ENCODE measurements at places on chromosomes 7 and 10.

DNA sequence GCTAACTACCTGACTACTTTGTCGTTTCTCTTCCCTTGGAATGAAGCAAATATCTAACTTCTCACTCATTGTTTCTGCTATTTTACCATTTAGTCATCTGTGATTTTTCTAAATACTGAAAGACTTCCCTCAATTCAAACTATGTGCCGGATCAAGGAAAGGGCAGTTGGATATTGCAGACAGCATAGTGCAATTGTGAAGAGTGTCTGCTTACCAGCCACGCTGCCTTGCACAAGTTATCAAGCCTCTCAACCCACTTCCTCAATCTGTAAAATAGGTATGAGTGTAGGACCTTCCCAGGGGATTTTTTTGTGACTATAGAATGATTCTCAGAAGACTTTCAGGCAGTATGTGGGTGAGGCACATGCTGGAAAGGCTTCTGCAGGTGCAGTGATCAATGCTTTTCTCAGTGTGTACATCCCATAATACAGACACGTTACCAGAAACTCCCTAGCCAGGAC, 54.3 kb downstream of the EGFR start:
- no peak for DNase-seq

GRCh38 chr10:95741807-95742467, 14.0 kb upstream of the ENTPD1 start:
- DNase-seq = no peak

- DNase-seq = no peak
Measured at GRCh38 chr10:113753020-113753692, 1.7 kb downstream of the PLEKHS1 start.

GRCh38 chr10:131654471-131655087, 246.2 kb upstream of the PPP2R2D start:
- no peak for DNase-seq

GRCh38 chr10:102269017-102269416, 23.7 kb downstream of the GBF1 start:
- no peak for DNase-seq

DNA sequence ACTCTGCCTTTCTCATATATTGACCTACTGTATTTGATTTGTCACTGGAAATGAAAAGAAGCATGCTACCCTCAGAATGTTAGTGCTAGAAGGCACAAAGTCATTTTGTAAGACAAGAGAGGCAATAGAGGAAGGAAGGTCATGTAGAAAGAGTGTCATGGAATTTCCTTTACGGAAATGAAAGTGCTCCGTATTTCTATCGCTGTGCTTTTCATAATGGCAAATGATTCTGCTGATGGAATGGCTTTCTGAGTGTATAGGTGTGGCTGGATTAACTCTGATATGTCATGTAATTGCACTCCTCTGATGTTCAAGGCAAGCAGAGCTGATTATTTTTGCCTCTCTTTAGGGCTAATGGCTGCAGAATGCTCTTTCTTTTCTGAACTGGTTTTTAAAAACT, 15.5 kb upstream of the STEAP4 start:
- no peak for DNase-seq

DNA sequence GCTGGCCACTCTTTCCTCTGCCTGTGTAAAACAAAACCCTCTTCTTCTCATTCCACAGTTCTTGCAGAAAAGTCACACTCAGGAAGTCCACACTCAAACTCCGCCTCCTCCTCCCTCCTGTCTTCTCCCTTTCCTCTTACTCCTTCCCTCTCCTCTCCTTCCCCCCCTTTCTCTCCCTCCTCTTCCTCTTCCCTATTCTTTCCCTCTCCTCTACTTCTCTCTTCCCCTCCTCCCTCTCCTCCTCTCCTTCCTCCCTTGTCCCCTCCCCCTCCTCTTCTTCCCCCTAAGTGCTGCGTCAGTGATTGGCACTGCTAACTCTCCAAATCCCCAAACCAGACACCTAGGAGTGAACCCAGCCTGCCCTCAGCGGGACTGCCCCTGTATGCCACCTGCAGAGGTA, 67.0 kb downstream of the ZNF467 start:
- DNase-seq = no peak

DNA sequence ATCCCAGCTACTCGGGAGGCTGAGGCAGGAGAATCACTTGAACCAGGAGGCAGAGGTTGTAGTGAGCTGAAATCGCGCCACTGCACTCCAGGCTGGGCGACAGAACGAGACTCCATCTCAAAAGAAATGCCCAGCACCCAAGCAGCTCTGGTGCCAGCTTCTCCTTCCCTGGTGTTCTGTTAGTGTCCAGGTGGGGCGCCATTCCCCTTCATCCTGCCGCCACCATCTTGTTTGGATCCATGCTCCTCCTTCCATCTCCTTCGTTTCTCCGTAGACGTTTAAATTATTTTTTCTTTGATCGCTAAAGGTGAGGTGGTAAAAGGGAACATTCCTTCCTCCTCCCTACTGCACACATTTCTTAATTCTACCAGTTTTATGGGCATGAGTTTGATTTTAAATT, 30.3 kb downstream of the PROSER2 start:
- DNase-seq = no peak

GRCh38 chr7:77184463-77184862, 15.2 kb downstream of the FGL2 start:
- no peak for DNase-seq

DNA sequence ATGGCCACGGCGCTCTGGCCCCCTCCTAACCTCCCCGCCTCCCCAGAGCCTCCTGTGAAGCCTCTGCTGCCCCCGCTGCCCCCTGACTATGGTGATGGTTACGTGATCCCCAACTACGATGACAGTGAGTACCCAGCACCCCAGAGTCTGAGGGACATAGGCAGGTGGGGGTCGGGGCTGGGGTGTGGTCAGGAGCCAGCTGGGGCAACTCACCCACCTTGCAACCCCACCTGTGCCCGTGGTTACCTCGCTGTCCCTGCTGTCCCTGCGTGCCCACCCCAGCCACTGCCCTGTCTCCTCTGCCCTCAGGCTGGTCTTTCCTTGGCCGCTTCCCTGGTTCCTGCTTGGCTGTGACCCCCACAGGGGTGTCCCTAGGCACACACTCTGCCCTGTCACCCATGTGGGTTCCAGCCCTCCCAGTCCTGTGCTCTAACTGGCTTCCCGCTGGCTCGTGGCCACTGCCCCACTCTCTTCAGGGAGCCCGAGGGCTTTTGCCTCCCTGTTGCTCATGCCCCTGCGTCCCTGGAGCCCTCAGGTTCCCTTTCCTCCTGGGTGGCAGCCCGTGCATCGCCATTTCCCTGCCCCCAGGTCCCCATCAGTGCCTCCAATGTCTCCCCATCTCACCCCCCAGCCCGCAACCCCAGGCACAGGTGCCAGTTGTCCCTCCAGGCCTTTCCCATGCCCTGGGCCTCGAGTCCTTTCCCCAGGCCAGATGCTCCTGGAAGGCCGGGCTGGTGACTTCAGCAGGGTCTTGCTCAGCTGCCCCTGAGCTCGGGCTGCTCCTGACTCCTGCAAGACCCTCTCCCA, 4.0 kb downstream of the AEBP1 start:
- DNase-seq = no peak

DNA sequence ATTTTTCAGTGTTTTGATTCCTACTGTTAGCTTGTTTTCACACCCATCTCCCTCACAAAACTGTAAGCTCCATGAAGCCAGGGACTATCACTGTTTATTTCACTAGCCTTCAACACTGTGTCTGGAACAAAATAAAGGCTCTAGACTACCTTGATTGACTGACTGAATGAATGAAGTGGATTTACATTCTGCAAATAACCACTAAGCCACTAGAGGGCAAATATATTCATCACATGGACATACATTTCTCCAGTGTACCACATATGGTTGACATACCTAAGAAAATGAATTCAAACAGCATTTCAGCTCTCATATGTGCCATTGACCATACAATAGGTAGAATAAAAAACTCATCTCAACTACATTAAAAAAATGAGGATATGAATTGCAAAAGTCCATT, 185.9 kb downstream of the RAB11FIP2 start:
- no peak for DNase-seq

GRCh38 chr7:104584620-104585019, 256.2 kb downstream of the LHFPL3 start:
- no peak for DNase-seq

DNA sequence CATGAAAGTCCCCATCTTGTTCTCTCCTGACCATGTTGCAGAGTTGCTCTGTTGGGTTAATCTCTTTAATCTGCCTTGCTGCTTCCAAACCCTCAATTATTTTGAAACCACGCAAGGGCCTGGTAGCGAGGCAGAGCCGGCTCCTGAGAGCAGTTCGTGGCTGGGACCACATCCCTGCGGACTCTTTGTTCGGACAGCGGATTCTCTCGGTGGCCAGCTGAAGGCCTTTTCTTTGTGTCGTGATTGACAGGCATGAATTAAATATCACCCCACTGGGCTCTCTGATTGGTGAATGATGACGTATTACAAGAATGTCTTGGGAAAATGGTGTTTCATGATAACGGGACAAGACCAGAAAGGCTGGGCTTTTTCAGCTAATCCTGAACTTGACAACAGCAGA, 66.9 kb upstream of the ARHGAP21 start:
- DNase-seq = no peak

- no peak for DNase-seq
Measured at GRCh38 chr10:43806831-43807640, 158.4 kb upstream of the ZNF32 start.

DNA sequence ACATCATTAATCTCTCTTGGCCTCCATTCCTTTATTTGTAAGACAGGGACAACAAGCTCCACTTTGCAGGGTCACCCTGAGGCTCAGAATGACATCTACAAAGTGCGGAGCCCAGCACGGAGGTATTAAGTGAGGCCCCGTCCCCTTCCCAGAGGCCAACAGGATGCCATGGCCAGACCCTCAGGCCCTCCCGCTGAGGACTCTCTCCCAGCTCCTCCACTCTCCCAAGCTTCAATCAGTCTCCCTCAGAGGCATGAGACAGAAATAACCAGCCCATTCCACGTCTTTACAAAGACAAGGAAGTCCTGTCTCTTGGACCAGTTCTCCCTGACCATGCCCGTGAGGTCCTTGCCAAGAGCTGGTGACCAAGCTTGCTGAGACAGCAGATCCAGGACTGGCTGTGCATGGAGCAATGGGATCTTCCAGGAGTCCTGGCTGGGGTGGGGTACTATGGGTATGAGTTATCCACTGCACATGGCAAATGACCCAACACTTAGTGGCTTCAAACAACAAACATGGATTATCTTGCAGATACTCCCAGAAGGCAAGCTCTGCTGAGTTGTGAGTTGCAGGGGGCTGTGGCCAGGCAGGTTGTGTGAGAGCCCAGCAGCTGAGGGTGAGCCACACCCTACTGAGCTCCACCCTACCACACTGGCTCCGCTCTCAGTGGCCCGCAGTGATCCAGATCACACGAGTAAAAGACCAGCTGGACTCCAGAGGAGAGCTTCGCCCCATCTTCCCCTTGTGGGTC, 4.3 kb upstream of the PPIF start:
- no peak for DNase-seq

DNA sequence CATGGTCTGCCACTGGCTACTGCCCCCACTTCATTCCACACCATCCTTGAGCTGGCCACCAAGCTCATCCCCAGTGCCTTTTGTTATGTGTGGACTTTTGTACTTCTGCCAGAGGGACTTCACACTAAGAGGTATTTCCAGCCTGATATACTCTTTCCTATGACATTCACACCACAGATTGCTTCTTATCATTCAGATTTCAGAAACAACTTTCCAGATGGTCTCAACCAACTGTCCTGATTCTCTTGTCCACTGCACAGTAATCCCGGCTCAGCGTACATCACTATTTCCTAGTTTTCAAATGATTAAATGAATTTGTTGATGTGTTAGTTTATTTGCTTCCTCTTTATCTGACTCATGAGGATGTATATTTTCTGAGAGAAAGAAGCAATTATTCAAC, 7.1 kb downstream of the CDC14C start:
- no peak for DNase-seq

GRCh38 chr10:100345570-100346330, 1.3 kb upstream of the SCD start:
- no peak for DNase-seq

DNA sequence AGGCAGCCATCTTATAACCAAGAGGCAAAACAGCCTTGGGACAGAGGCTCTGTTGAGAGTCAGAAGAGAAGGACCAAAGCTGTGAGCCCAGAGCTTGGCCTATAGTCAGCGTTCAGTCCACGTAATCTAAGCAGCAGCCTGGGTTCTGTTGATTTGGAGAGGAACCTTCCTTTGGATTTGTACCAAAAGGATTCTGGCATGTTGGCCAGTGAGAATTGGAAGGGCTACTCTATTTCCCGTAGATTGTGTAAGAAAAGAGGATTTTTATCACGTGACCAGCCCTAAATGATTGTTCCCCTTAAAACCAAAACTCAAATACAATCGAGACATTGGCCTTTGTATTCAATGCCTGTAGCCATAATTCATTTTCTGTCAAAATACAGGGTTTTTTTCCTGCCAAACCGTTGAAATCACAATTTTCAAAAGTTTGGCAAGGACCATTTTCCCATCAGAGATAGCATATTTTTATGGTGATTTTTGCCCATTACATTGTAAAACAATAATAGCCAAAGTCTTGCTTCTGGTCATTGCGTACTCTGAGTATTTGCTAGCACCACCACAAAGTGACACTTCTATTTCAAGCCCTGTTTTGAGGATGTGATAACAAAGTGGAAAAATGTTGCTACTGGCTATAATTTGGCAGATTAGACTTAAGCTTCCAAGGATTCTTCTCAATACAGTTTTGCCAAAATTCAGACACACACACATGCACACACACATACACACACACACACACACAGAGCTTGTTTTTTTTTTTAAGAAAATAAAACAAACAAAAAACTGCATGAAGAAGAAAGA, 23.1 kb upstream of the BMPER start:
- no peak for DNase-seq

GRCh38 chr7:38312821-38313220, 39.4 kb upstream of the TARP start:
- no peak for DNase-seq

DNA sequence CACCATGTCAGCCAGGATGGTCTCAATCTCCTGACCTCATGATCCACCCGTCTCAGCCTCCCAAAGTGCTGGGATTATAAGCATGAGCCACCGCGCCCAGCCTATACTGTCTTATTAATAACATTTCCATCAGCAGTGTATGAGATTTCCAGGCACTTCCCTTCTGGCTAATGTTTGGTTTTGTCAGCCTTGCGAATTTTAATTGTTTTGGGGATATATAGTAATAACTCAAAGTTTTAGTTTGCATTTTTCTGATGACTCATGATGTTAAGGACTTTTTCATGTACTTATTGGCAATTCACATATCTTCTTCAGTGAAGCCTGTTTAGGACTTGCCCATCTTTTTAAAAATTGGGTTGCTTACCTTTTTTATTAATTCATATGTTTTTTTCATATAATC, 76.0 kb downstream of the TMEM270 start:
- DNase-seq = no peak

Data from activated CD8-positive, alpha-beta memory T cell treated with anti-CD3 and anti-CD28 coated beads for 4 hours (primary cell).